NCI-H2081 treated with DMSO at 0.1 percent for 48 hours (cell line): ENCODE measurements at places on chromosomes 1 and 21.

GRCh38 chr1:211135342-211135950, 1.5 kb upstream of the KCNH1 start:
- DNase-seq: no peak

- no peak for DNase-seq
Measured at GRCh38 chr1:109821831-109822745, 58.4 kb upstream of the EPS8L3 start.

GRCh38 chr21:26020081-26020480, 150.5 kb downstream of the APP start:
- DNase-seq: no peak

DNA sequence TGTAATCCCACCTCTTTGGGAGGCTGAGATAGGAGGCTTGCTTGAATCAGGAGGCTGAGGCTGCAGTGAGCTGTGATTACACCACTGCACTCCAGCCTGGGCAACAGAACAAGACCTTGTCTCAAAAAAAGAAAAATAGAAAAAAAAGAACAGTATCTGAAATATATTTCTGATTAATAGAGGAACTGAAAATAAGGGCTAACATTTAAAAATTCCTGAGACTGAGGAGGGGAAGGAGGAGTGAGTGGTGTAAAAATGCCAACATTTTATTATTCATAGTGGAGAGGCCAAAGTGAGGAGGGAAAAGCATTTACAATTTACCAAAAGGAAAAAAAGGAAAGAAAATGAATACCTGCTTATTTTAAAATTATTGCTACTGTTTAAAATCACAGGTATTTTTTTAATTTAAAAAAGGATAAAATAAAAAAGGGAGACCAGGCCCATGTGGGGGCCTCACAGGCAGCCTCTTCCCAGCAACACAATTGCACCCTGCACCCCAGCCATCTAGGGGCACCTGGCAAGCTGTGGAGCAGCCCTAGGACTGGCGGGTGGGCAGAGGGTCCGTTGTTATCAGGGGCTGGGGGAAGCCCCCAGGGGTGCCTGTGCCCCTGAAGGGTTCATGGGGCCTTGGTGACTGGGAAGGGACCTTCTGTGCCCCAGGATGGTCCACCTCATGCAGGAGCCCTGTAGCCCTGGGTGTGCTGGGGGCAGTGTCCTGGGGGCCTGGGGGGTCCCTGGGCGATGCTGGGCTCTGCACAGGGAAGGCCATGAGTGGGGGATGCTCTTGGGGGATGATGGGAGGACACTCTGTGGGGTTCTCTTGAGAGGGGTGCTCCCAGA, 34.8 kb upstream of the ADARB1 start:
- DNase-seq: no peak

DNA sequence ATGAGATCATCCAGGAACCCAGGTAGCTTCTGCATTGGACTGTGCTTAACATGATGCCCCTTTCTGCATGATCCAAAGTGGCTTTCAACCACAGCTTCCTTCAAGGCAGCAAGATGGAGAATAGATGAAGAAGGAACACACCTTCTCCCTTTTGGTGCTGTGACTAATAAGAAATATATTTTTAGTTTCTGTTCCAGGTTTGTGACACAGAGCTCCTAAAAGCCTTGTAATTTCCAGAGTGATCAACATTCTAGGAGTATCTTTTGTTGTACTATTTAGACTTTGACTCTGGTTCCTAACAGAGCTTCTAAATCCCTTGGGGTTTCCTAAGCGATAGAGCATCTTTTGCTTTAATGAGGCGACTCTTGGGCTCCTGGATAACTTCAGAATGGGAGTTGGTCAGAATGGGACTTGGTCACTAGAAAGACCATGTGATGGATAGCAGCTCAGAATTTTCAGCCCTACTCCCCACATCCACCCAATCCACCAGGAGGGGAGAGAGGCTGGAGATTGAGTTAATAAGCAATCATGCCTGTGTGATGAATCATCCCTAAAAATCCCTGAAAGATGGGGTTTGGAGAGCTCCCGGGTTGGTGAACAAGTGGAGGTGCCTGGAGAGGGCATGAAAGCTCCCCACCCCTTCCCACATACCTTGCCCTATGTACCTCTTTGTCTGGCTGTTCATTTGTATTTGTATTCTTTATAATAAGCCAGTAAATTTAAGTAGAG, 134.8 kb downstream of the FGGY start:
- no peak for DNase-seq

DNA sequence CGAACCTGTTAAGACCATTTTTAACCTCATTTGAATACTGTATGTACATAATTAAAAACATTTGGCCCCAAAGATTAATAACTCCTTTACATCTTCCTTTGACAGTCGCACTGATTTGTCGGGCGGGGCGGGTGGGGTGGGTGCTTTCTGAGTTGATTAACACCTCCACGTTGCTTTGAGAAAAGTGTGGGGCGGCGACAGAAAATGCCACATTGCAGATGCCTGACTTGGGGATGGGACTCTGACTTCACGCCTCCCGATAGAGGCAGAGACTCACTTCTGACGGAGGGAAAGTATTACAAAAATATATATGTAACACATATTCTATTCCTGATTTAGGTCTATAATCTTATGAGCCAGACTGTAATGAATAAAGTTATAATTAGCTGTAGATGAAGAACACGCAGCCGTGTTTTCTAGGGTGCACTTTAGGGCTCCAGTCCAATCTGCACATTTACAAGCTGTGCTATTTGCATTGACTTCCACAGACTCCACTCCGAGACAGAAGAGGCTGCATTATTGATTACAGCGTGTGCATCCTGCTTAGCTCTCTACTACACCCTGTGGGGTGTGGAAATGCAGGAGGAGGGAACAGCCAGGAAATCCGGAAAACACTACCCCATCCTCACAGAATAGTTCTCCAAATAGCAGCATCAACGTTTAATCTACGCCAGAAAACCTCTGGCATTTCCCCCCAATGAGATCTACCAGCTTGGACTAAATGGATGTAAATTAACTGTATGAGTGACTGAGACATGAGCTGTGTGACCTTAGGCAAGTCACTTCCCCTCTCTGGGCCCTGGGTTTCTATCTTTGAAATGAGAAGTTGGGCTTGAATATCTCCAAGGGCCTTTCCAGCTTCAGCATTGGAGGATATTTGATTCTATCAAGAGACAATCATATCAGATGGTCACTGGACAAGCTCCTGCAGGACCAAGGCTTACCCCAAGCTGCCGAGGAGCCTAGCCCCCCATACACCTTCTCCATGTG, 308.0 kb downstream of the RRAGC start:
- no peak for DNase-seq

- DNase-seq: no peak
Measured at GRCh38 chr1:154191990-154192461, at the start of gene TPM3. TSS of gene TPM3 (minus strand) at chr1:154192100. CDS start at chr1:154192018, 82 bp downstream.

GRCh38 chr1:913491-914130, 10.1 kb upstream of the SAMD11 start:
- DNase-seq: no peak

DNA sequence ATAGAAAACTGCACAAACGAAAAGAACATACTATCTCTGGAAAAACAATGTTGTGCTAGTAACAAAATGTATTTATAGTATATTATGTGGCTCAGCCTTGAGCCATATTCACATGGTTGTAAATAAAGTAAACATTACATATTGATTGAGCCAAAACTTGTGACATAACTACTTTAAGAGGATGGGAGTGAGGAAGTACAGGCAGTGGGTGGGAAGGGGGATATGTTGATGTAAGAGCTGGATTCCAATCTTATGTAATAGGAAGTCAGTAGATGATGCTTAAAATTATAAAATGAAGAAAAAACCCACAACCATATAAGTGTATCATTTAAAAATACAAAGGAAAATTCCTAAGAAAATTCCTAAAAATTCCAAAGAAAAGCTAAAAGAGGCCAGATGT, 42.7 kb downstream of the RHOU start:
- no peak for DNase-seq

DNA sequence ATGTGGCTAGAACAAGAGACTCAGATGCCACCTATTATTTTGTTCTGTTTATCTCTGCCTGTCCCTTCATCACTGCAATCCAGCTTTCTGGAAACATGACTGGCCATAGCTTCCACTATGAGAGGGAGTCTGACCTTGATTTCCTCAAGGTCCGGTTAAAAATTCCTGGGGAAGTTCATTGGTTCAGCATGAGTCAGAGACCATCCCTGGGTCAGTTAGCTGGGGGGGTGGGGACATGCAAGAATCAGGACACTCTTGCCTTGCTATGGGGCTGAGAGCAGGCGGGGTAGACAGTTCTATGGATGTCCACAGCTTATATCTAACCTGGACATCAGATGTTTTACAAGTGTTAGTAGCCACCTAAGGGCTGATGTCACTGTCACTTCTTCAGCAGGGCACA, 81.1 kb downstream of the TENT5C start:
- no peak for DNase-seq

DNA sequence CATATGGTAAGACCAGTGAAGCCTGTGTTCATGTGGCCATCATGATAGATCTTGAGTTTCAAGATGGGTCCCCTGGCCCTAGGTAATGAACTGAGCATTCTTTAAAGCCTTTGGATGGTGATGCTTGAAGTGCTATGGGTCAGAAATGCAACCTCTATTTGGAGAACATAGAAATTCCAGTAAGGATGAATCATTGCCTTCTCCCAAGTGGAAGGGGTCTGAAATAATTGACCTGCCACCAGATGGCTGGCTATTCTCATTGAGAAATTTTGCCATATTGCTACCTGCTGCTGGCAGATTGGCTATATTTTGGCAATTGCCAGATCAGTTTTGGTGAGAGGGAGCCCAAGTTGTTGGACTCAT, 739 bp upstream of the IFI6 start:
- DNase-seq: no peak

GRCh38 chr1:89843273-89844130, 22.7 kb downstream of the LRRC8D start:
- DNase-seq: no peak

- no peak for DNase-seq
Measured at GRCh38 chr1:39540504-39541031, 36.0 kb downstream of the PABPC4 start.

- no peak for DNase-seq
Measured at GRCh38 chr1:166165661-166166328, 1.0 kb downstream of the FAM78B start.

GRCh38 chr1:119372503-119373086, 4.0 kb downstream of the HAO2 start:
- no peak for DNase-seq

- no peak for DNase-seq
Measured at GRCh38 chr1:15816674-15817073, 9.2 kb upstream of the UQCRHL start.

GRCh38 chr1:113628997-113629396, 130.3 kb downstream of the PHTF1 start:
- DNase-seq: no peak

DNA sequence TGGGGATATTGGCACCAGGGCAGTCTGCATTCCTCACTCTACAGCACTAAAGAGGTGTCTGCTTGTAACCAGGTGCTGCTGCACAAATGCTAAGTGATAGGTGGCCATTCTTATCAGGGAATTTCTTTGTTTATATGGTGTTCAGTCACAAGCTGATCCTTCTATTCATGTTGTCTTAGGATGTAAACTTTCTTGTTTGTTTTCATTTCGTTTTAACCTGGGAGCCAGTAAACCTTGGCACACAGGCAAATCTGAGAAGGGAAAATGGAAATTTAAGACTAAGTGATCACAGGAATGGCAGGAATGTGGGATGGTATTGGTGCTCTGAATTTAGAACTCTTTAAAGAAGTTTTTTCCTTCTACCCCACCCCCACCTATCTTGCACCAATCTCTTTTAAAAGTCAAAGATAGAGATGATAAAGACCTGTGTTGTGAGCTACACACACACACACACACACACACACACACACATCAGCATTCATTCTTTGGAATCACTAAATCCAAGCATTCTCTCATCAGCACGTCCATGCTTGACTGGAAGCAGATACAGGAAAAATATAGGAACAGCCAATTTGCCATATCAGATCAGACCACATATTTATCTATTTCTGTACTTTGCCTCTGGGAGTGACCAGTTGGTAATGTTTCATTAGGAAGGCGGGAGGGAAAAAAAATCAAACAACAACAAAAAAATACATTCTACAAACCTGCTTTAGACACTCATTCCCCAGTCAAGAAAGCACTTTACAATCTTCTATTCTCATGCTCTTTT, 451.4 kb upstream of the ADGRL2 start:
- DNase-seq: no peak

- DNase-seq: no peak
Measured at GRCh38 chr21:28991861-28992525, 684 bp downstream of the LTN1 start.
